GM04504 (cell line): ENCODE measurements at places on chromosomes 2 and 18.

GRCh38 chr2:112199188-112199587 is 55.7 kb downstream of the ZC3H8 start:
- no peak for DNase-seq

GRCh38 chr2:120854766-120855530 is 119.3 kb downstream of the GLI2 start:
- DNase-seq: no peak

DNA sequence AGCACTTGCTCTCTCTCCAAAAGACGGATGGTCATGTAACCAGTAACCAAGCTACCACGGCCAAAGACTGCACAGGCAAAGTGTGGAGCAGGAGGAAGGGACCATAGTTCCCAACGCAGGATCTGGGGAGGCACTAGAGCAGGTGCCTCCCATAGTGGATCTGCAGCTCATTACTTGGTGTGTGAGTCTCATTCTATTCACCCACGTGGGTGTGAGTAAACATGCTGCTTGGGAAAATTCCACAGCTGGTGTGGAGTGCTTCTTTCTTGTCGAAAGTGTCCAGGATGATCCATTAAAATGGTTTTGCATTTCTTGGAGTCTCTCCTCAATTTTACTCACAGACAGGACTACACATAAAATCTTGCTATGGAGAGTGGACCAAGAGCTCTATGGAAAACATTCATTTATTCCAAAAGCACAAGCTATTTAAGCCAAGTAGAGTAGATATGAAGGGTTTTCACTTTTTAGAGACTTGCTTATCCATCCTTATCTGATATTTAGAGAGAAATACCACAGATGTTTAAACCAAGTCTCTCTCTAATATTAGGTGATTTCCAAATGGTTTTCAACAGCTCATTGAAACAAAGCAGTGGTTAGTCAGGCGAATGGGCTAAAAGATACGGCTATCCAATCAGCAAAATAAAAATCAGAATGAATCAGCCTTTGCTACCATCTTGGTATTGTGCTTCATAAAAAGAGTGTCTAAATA is 104.3 kb upstream of the CCDC195 start:
- no peak for DNase-seq

- no peak for DNase-seq
Measured at GRCh38 chr2:235658351-235659174, 164.7 kb downstream of the AGAP1 start.

DNA sequence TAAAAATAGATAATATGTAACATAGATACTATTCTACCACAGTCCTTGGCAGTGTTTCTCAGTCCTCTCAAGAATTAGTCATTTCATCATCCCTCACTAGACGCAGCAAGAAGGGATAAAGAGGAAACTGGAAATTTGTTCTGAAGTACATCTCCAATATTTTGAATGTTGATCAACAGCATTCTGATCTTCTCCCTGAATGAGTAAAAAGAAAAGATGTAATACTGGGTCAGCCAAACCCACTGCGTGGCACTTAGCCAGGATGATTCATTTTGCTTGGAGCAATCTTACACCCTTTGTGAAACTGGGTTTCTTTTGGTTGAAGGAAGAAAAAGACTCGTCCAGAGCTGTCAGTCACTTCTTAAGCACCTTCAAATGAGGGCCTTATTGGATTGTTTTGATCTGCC is 54.1 kb downstream of the TAF1B start:
- DNase-seq: peak; percentile 86

DNA sequence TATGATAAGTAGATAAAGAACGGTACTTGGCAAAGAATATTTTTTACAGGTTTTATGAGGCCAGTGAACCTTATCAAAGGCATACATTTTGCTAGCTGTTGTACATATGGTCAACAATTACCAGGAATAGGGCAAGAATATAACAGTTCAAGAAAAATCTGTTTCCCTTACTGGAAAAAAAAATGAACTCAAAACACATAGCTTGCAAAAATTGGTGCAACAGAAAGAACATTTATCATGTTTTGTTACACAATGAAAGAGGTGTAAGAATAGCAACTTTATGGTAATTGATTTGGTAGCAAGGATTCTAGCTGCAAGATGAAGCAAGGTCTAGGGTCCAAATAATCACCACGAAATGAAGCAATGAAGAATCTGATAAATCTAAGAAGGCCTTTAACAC is 41.6 kb downstream of the TTC21B start:
- no peak for DNase-seq

DNA sequence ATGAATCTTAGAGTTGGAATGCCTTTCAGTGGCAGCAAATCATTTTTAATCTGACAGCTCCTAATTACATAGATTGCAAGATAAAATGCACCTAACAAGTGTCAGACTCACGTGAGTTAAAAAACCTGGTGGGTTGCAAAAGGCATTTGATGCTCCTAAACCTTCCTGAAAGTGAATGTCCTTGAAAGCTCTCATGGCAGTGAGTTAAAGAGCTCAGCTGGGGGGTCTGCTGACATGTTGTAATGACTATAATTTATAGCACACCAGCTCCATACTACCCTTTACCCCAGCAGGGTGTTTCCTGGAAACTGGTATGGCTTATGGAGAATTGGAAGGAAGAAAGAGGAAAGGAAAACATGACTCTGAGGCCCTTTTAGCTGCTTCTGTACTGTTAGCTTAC is 91.9 kb upstream of the CAVIN2 start:
- DNase-seq: no peak

DNA sequence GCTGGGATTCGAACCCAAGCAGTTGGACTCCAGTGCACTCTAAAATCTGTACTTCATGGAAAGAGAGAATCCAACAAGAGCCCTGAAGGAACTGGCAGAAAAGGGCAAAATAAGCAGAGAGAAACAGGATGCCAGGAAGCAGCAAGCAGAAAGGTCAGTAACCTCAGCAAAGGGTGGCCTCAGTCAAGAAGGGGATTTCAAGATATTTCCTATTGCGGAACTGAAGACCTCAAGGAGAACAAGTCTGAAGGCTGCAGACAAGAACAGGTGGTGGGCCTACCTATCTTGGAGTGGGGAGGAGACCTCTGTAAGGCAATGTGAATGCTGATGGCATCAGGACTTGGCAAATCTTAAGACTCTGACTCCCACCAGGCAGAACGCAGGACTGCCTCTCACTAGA is 20.1 kb upstream of the MREG start:
- DNase-seq: no peak

DNA sequence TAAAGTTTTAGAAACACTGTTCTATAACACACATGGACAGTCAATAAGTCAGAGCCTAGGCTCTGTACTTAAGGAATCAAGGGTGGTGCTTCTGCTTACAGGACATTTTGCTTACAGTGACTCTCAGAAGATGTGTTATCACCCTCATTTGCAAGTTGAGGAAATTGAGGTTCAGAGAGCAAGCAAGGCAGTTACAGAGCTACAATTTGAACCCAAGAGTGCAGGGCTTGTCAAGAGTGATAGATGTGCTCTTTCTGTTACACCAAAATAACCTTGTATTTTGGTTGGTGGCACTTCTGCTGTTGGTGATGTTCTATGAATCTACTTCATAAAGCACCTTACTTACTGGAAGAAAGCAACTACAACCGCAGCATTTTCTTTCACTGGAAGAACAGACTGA is 170.2 kb downstream of the THADA start:
- no peak for DNase-seq

- DNase-seq: peak; percentile 94
Measured at GRCh38 chr2:160666154-160667060, 172.8 kb upstream of the RBMS1 start.

- no peak for DNase-seq
Measured at GRCh38 chr18:76274468-76275289, 220.4 kb downstream of the ZNF516 start.

GRCh38 chr2:168565112-168565511 is 109.0 kb downstream of the CERS6 start:
- peak; percentile 17 for DNase-seq

DNA sequence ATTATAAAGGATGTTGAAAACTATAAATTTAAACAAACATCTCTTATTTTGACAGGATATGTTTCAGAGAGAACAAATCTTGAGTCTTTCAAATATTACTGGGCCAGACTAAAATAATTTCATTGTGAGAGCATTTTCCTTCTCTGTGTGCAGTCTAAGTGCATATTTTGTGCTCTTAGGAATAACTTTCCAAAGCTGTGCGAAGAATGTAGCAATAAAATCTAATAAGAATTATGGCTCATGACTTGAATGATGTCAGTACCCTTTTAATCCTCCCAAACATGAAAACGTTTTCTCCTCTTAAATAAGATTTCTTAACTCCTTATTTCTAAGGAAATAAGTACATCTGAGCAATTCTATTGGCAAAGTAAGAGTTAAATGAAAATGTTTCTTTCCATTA is 76.2 kb upstream of the EFEMP1 start:
- DNase-seq: no peak

- no peak for DNase-seq
Measured at GRCh38 chr2:105834931-105835330, 90.2 kb downstream of the NCK2 start.

GRCh38 chr18:59700535-59700967 is 3.3 kb upstream of the CCBE1 start:
- no peak for DNase-seq

DNA sequence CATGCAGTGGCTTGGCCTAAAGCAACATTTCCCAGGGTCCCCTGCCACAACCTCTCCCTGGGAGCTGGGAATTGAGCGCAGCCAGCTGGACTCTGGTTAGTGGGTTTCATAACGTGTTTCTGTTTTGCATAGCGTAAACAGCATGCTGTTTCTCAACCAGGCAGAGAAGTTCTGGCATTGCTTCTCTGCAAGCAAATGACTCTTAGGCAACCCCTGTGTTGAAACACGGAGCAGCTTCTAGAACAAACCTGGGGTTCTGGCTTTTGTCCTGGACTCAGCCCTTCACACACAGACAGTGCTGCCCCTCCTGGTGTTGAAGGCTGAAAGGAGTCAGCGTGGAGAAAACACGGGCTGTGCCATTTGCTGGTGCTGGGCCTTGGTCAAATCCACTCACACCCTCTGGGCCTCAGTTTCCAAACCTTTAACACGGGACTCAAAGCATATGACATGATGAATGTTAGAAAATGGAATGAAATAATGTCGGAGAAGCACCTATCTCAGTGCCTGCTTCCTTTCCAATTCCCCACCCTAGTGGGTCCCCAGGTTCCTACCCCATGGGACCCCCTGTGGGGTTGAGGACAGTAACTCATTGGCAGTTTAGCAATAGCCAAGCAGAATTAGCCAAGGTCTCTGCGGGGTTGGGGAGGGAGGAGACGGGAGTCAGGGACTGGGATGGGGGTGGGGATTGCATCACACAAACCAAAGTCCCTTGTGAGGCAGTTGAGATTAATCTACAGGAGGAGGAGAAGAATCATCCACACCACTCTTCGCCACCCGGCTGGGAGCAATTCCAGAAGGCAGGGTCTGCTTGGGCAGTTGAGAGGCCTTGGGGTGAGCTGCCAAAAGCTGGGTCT is 30.2 kb upstream of the IL1R2 start:
- peak; percentile 96 for DNase-seq

DNA sequence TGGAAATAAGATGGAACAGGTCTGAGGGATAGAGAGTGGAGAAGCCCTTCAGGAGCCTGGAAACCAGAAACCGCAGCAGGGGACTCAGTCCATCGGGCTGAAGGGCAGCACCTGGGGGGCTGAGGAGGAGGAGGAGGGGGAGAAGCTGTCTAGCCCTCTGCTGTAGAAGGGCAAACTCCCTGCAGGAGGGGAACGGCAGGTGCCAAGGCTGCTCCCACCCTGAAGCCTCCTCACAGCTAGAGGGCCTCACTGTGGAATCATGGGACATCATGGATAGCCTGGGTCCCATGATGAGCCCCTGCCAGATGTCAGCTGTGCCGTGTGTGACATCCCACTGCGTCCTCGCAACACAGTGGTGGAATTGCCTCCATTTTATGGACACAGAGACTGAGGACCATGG is 435 bp downstream of the MYO7B start:
- no peak for DNase-seq
